Thyroid gland (tissue), 4 donors: ENCODE measurements at places on chromosomes 2 and 18. TPM values are rescaled to one million over a fixed set of nuclear protein-coding genes. Genes with fewer than 3 reads are reported as not detected.

DNA sequence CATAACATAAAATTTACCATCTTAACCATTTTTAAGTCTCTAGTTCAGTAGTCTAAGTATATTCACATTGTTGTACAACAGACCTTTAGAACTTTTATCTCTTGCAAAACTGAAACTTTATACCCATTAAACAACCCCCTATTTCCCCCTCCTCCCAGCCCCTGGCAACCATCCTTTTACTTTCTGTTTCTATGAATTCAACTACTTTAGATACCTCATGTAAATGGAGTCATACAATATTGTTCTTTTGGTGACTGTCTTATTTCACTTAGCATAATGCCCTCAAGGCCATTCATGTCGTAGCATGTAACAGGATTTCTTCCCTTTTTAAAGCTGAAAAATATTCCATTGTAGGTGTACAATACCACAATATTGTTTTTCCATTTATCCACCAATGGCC is 129.8 kb downstream of the PDE11A start:
- H3K4me3 ChIP-seq, result no peak overlapping the region
- DNase-seq, result no peak
- no peaks in the 10 kb centered on the region for H3K36me3 ChIP-seq
- no peaks in the 10 kb centered on the region for H3K27me3 ChIP-seq

DNA sequence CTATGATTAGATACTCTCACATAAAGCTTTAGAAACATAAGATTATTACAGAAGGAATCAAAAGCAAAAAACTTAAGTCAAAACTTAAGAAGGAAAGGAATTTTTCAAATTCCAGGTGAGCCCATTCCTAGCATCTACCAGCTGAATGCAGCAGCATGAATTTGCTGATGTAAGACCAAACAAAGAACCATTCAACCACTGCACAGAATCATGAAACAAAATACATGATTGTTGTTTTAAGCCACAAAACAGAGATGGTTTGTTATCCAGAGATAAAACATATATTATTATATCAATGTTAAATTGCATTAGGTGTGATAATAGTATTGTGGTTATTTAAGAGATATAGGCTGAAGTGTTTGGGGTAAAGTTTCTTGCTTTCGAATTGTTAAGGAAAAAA is 29.0 kb downstream of the PIGN start:
- no peaks in the 10 kb centered on the region for H3K4me1 ChIP-seq
- no peaks in the 10 kb centered on the region for H3K36me3 ChIP-seq
- no peak overlapping the region for H3K27ac ChIP-seq
- no peak overlapping the region for H3K4me3 ChIP-seq
- no peaks in the 10 kb centered on the region for H3K27me3 ChIP-seq

DNA sequence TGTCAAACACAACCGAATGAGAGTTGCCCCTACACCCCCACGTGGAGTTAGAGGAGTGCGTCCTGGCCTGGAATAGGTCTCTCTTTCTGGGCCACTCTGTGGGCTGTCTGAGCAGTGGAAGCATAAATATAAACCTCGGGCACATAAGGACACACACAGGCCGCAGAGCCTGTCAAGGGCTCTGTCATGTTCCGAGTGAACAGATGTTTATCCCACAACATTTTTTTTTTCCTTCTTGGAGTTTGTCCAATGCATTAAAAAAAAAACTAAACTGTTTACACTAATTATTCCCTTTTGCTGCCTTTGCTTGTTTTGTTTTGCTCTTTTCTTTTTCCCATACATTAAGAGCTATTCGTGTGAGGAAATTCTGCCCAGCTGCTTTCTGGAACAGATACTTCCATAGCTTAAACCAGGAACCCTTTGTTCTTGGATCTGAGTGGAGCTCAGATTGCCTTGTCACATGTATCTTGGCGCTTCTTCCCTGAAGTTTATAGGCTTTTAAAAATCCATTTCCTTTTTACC is 228.3 kb upstream of the FOSL2 start:
- H3K4me1 ChIP-seq, result peaks cover 15% of the 10 kb centered on the region
- H3K4me3 ChIP-seq, result no peak overlapping the region
- H3K27me3 ChIP-seq, result no peaks in the 10 kb centered on the region
- no peaks in the 10 kb centered on the region for H3K36me3 ChIP-seq
- no peak for DNase-seq

DNA sequence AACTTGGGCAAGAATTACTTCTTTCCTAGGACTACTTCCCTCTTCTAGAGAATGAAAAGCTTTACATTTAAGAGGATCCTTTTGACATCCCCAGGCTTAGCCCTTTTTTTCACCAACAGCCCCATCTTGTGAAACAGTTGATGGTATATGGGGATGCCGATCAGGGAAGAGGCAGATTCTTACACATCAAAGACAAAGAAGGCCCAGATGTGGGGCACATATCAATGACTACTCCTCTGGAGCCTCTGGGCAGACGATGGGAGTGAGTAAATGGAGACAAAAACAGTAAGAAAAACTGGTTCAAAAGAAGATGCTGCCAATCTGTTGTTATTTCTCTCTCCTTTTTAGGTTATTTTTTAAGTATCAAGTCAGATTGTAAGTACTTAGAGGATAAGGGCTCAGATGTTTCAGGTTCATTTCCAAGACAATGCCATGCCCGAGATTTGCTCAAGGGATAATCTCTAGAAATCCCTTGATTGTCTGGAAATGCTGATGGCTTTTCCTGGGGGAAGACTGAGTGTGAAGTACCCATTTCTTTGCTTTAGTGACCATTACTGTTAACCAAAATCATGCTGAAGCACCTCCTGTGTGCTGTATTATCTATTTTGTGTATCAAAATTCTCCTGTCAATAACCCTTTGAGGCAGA is 117.5 kb downstream of the EPHA4 start:
- no peaks in the 10 kb centered on the region for H3K36me3 ChIP-seq
- H3K4me3 ChIP-seq, result no peak overlapping the region
- H3K27ac ChIP-seq, result no peak overlapping the region
- no peak for DNase-seq
- H3K4me1 ChIP-seq, result no peaks in the 10 kb centered on the region

- no peaks in the 10 kb centered on the region for H3K4me1 ChIP-seq
- no peak overlapping the region for H3K4me3 ChIP-seq
- no peaks in the 10 kb centered on the region for H3K36me3 ChIP-seq
- no peak for DNase-seq
Observed at GRCh38 chr2:228675646-228676045, 494.2 kb upstream of the SPHKAP start.

DNA sequence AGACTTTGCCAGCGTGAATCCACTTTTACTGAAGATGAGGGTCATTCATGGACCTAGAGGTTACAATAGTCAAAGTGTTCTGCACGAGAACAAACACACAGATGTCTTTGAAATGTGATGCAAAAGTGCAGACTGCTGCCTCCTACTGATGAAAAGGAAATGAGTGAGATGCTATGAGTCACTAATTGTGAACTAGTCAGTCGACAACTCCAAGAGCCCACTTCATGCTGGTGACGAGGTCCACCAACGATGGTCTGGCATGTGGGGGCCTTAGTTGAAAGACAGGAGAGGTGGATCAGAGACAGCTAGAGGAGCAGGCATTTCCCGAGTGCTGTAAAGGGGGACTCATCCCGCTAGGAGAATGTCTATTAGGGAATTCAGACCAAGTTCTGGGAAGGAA is 17.1 kb upstream of the ZNF236 start:
- no peak overlapping the region for H3K27ac ChIP-seq
- H3K4me3 ChIP-seq, result no peak overlapping the region
- no peaks in the 10 kb centered on the region for H3K4me1 ChIP-seq
- no peaks in the 10 kb centered on the region for H3K36me3 ChIP-seq
- DNase-seq, result no peak

DNA sequence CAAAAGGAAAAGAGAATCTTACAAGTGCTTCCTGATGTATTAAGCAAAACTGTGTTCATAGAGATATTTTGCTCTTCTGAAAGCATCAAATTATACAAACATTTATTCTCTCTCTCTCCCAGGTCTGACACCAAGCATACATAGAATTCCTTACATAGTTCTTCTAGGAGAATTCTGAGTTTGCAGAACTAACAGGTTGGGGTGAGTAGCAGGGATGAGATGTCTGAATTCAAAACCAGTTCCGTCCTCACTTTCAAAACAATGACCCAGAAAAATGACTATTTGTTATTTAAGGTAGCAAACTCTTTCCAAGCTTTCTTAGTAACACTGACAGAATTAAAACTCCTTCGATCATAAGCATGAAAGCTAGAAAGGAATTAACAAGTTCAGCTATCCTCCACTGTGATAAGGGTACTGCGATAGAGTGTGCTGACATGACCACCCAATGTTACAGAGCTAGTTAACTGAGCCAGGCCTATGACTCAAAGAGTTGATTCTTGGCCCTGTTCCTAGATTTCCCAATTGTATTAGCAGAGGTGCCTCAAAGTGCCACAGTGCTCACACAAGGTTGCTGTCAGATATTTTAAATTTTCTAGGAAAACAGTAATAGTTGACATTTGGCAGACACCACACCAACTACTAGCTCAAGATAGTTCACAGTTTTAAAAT is 85.8 kb upstream of the SETBP1 start:
- DNase-seq, result no peak
- H3K4me1 ChIP-seq, result peaks cover 8% of the 10 kb centered on the region
- H3K36me3 ChIP-seq, result no peaks in the 10 kb centered on the region
- H3K27me3 ChIP-seq, result no peaks in the 10 kb centered on the region
- H3K27ac ChIP-seq, result no peak overlapping the region
- H3K4me3 ChIP-seq, result no peak overlapping the region

The ZNF804A gene
- total RNA-seq, result not detected

The SIX3 gene
- not detected for total RNA-seq

The RNF125 gene
- total RNA-seq, result 1.4 TPM

The RAD51AP2 gene
- 0.11 TPM for total RNA-seq
